Hypothalamus (tissue), 51 donors: ENCODE measurements at places on chromosomes 13 and 19.

DNA sequence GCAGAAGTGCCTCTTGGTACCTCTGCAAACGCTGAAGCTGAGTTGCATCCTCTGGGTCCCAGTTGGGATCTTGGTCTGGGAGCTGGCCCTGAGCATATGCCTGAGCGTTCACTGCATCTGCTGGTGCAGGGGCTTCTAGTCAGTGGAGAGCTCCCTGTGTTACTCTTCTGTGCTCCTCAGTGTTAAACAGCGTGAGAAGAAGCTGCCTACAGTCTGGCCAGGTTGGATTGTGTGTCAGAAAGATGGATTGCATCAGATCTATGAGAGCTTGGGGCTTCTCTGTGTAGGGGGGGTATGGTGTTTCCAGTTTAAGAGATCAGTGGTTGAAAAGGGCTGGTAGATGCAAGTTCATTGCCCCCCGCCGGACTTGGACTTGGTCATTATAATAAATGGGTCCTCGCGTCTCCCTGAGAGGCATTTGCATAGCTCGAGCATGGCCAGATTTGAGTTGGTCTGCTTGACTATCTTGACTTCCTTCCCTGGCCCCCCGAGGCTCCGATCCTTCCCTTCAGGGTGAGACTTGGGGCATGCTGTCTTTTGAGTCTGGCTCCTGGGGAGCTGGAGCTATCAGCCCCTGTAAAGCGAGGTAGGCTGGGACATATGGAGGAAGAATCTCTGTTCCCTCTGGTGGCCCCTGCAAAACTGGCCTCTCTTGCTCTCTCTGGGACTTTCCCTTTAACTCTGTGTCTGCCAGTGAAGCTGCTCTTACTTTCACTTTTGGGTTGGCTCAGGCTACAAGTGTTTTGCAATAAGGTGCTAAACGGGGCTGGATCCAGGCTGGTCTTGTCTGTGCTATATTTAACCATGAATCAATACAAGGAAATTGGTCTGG lies 52.9 kb downstream of the OR10H4 start:
- DNase-seq: no peak

GRCh38 chr19:5313307-5313706 lies 27.3 kb downstream of the PTPRS start:
- DNase-seq: no peak

GRCh38 chr19:49639401-49640112 lies 386 bp downstream of the RRAS start:
- DNase-seq: no peak

DNA sequence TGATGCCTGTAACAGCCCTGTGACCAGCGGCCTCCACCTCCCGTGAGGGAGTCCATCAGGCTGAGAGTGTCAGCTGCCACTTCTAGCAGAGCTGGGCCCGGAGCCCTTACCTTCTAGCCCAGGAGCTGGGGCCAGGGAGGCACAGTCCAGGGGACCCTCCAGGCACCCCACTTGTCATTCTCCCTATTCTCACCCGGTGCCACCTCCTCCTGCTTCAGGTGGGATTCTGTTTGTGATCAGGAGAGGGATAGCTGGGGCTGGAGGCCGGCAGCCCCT lies 4.1 kb downstream of the RASA3 start:
- DNase-seq: no peak

- no peak for DNase-seq
These were observed 12.4 kb upstream of the DGKH start for GRCh38 chr13:42035905-42036521.

DNA sequence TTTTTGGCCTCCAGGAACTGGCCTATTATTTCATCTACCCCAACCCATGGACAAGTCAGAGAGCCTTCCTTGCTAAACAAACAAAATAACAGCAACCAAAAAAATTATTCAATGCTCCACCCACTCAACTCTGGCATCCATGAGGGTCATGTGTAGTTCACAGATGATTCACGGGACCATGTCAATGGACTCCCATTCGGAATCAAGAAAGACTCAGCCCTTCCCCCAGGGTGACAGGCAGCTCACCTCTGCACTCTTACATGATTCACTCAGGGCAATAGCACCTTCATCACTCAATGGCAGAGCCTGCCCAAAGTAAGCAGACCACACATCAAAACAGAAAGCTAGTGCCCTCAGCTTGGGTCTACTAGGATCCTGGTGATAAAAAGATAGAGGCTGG lies 14.3 kb upstream of the SCEL start:
- no peak for DNase-seq

DNA sequence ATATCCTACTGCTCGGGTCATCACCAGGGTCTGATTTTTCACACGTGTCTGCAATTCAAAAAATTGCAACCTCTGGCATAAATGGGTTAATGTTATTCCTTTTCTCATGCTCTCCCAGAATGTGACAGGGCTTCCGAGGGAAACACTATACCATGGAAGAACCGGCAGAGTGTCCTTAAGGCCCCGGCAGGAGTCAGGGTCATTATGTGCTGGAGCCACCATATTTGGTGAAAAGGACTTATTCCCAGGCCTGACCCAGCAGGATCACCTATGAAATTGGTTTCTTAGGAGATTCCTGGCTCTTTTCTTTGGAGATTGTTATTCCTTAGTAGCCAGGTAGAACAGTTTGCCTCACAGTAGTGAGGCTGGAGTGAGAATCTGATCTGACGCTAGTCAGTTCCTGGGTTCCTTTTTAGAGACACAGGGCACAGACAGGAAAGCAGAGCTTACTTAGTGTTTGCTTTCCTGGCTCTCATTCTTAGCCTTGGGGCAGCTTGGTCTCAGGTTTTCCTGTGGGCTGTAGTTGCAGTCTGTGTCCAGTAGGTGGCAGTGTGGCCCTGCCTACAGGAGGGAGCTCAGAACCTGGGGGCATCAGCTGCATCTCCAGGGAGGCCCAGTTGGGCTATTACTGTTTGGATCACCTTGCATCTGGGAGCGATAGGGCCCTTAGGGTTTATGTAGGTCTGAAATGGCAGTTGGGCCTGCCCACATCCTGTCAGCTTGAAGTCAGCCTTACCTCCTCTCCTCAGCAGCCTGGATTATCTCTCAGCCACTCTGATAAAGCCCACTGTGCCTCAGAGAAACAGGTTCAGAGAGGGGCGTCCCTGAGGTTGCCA lies 12.4 kb downstream of the SNRNP70 start:
- peak; percentile 62 for DNase-seq

DNA sequence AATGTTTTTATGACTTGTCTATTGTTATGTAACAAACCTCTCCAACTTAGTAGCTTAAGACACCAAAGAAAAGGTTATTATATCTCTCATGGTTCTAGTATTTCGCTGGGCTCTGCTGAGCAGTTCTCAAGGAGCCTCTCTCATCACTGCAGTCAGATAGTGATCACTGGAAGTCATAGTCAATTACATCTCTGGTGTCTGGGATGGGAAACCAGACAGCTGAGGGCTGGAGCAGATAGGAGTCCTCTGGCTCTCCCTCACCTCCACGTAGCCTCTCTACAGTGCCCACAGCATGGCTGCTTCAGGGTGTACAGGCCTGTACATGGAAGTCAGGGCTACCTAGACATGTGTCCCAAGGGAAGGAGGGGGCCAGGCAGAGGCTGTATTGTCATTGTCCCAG lies 507.5 kb downstream of the MYO16 start:
- DNase-seq: no peak

DNA sequence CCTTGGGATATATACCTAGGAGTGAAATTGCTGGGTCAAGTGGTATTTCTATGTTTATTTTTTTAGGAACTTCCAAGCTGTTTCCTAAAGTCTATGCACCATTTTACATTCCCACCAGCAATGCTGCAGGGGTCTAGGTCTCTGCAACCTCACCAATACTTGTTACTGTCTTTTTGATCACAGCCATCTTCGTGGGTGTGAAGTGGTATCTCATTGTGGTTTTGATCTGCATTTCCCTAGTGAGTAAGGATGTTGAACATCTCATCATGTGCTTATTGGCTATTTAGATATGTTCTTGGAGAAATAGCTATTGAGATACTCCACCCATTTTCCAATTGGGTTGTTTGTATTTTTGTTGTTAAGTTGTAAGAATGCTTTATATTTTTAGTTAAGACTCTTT lies 2.7 kb downstream of the OR10H2 start:
- no peak for DNase-seq

DNA sequence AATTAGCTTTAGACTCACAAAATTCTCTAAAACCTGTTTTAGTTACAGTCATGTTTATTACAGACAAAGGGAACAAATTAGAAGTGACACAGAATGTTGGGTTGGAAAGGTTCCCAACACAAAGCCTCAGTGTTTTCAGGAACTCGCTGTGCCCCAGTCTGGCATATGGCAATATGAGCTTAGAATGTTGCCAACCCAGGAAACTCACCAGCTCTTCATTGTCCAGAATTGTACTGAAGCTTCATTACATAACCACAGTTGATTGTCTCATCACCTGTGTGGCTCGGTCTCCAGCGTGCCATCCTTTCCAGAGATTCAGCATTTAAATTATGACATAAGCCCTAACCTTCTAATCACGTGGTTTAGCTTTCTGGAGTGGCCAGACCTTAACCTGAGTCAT lies 19.1 kb downstream of the ZNF264 start:
- no peak for DNase-seq

- no peak for DNase-seq
These were observed 16.6 kb upstream of the TRIM13 start for GRCh38 chr13:49980266-49980665.

GRCh38 chr13:89791971-89792630 lies 1555.4 kb upstream of the MIR17HG start:
- no peak for DNase-seq

- DNase-seq: no peak
These were observed 543.0 kb downstream of the IRS2 start for GRCh38 chr13:109243311-109243951.

- no peak for DNase-seq
These were observed 277 bp downstream of the GIPC1 start for GRCh38 chr19:14495672-14496028.

GRCh38 chr19:43941209-43941608 lies 6.1 kb upstream of the ZNF45 start:
- no peak for DNase-seq

DNA sequence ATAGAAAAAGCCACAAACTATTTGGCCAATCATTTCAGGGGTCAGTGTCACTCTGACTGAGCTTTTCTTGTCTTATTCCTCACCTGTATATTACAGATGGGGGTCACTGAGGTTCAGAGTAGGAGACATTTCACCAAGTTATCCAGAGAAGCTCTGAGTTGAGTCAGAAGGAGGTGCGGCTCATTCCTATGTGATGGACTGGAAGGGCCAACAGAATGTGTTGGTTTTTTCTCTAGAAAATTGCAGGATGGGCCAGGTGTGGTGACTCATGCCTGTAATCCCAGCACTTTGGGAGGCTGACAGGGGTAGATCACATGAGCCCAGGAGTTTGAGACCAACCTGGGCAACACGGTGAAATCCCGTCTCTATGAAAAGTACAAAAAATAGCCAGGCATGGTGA lies 24.5 kb upstream of the ZNF83 start:
- DNase-seq: no peak

DNA sequence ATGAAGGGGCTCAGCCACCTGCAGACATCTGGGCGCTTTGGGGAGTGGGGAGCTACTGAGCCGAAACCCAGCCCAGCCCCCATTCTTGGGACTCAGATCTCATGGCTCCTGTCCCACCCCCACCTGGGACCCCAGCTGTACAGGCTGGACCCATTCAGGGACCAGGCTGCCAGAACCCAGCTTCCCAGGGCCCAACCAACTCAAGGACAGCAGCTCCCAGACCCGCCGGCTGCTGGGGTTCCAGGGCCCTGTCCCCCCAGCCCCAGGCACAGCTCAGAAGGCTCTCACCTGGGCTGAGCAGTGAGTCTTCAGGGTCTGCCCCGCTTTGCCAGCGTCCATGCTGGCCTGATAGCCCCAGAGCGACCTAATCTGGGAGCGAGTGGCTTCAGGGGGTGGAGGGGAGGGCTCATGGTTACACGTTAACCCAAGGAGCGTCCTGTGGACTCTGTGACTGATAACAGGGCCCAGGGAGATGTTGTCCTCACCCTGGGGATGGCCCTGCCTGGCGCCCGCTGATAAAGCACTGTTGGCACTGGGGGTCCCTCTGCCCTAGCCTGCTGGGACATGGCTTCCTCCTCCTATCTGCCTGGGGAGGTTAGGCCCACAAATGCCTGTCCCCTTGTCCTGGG lies at the start of gene TMEM86B:
Gene TMEM86B (minus strand): TSS at position 361 of the 629 bp plus-strand sequence. CDS start 22 bp downstream, at position 339.
- no peak for DNase-seq

- no peak for DNase-seq
These were observed 176.3 kb downstream of the GPC5 start for GRCh38 chr13:91574766-91575165.

DNA sequence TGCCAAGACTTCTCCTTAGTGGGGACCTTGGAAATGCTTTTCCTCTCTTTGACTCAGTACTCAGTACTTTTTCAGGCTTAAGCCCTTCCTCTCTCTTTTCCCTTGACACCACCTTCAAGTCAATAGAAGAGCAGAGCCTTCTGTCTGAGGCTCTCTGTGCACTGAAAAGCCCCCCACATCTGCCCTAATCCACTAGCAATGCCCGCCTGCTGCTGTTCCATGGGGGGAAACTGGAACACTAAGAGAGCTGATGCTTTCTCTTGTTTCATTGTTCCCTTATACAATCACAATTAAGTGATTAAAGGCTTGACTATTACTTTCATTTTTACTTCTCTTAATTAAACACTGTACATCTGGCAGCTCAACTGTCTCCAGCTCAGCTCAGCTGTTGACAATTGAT lies 254.5 kb downstream of the SLITRK6 start:
- DNase-seq: no peak

- DNase-seq: no peak
These were observed 136.8 kb downstream of the DCLK1 start for GRCh38 chr13:35994131-35994966.

DNA sequence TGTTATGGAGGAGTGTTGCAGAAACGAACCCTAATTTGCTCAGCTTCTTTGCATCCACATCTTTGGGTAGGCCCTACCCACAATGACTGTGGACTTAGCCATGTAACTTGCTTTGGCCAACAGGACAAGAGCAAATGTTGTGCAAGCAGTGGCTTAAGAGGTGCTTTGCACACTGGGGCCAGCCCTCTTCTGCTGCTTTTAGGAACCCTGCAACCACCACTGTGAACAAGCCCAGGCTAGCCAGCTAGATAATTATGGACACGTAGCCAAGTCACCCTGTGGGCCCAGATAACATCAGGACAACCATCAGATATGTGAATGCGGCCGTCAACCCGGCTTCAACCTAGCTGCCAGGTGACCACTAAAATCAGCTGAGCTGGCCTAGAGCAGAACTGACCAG lies 17.1 kb downstream of the C19orf47 start:
- DNase-seq: no peak

DNA sequence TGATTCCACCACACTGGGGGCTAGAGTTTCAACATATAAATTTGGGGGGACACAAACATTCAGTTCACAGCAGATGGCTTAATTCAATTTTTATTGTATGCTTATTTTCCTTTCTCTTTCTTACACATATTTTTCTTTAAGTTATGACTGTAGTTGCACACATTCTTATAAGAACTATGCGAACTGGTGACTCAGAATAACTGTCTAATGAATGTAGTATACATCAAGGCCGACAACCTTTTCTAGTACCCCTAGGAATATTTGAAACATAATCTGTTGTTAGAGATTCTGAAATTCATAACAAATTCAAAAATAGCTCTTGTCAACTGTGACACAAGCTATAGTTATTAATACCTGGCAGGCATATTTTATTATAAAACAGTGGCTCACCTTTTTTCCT lies 695.6 kb downstream of the PCDH9 start:
- DNase-seq: no peak
